ENCODE measurements at places on chromosomes 5 and 9.

GRCh38 chr9:38017149-38017884 lies 51.7 kb downstream of the SHB start:
- peak; percentile 75 for DNase-seq

DNA sequence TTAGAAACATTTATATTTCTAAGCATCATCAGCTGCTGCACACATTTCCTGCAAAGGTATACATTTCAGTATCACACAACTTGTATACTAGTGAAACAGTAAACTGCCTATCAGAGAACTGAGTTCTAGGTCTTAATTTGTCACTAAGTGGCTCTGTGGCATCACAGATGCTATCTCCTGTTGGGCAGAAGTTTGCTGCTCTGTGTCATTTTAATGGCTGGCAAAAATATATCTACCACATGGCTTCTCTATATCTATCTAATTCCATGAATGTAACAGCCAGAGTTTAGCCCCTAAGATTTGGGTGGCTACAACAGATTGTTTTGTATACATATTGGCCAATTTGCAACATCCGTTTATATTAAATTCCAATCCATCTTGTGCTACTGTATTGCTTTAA lies 1231.9 kb upstream of the C9orf72 start:
- no peak for DNase-seq

DNA sequence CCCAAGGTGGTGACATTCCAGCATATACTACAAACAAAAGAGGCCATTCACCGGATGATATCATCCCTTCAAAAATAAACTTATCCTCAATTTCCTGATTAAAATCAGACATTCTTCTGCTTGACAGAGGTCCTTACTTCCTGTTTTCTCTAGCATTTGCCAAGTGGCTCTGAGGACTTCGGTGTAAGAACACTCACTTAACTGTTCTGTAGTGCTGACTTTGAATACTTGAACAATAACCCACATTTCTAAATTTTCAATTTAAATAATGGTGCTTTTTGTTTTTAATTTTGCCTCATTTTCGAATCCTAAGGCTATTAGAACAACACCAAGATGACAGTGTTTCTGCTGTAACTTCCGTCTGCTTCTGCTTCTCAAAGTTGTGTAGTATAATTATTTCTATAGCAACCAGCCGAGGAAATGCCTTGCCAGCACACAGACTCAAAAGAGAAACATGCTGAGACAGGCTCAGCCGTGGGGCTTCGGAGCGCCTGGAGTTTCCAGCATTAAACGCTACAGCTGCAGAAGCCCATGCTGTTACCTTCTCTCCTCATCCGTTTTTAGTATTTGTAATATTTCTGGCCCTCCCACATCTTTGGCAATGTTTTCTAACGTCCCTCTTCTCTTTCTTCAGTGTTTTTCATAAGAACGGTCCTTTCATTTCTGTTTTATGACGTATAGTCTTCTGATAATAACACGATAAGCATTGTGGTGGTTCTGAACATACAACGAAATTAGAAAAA lies 19.5 kb upstream of the ANXA1 start:
- peak; percentile 92 for DNase-seq

- DNase-seq, result no peak
Observed at GRCh38 chr9:4289411-4290326, 10.2 kb downstream of the GLIS3 start.

DNA sequence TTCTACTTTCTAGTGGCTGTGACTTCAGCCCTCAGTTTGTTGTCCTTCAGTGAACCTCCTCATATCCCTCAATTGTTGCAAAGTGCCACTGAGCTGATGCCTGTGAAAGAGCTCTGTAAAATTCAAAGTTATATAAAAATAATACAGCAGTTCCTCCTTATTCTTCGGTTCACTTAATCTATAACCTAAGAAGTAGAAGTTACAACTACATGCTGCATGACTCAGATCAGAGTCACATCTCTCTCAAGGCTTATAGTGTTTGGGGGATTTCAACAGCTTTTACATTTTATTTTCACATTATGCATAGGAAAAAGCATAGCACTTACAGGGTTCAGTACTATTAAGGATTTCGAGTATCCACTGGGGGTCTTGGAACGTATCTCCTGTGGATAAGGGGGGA lies 25.1 kb upstream of the GCNT1 start:
- peak; percentile 64 for DNase-seq

DNA sequence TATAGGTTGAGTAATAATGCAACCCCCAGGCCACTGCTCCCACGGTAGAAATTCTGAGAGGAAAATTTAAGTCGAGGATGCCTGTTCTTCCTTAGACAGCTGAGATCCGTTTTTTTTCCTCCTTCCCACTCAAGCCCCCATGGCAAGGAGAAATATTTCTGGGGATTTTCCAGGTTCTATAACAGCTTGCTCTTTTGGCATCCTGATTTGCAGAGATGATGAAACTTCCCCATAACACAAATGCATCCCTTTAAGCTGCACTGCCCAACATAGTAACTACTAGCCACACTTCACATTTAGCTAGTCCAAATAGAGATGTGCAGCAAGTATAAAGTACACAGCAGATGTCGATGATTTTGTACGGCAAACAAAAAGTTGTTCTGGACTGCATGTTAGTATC lies 32.5 kb upstream of the GNA14 start:
- no peak for DNase-seq

DNA sequence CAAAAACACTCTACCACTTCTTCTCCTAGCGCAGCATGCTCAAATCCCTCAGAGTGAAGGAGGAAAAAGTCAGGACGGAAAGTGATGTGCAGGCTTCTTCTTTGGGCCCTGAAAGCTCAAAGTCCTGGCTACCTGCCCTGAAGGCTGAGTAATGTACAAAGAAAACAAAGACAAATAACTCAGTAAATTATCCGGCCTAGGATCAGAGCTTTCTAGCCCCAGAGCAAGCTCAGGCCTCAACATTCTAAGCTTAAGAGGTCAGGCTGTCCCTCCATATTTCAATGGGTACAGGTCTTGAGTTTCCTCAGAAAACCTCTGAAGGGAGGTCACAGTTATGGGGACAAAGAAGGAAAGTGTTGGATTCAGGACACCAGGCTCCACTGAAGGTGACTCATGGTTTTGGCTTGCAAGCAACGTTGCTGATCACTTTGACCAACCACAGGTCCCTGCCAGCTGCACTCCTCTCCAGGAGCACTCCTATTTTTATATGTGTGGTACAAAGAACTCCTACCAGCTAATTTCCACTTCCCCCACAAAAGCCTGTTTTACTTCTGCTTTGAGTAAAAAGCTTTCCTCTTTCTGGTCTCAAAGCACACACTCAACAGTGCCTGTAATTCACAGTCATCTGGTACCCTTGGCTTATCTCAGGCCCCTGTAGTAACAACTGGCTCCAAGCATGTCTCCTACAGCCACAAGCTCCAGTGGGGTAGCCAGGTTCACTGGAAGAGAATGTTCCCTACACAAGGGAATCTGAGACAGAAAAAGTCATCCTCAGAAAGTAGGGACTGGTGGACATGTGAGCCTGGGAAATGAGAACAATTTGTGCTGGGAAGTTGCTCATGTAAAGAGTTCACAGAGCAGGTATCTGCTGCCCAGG lies 115.7 kb downstream of the UGCG start:
- peak; percentile 94 for DNase-seq

DNA sequence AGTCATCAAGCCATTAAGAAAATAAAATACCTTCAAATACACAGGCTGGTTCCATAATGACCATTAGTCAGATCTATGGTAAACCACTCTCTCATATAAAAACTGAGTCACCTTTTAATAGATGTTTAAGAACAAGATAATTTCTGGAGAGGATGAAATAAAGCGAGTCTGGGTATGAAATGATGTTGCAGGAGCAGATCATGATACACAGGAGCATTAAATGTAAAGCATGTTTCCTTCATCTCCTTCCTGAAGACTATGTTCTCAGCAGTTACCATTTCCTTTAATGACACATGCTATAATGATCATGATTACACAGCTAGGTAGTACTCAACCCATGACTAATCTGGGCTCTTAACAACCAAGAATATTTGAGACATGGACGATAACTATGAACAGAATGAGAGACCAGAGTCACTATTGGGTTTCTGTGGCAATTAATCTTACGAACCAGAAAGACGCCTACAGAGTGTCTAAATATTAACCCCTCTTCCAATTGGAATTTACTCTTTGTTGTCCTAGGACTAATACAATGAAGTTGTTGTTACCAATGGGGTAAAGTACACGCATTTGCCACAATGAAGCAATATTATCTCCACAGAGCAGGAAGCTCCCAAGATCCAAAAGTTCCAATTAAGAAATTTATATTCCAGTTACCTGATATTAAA lies 105.6 kb downstream of the NR6A1 start:
- DNase-seq, result no peak

- DNase-seq, result no peak
Observed at GRCh38 chr9:19113964-19114679, 11.4 kb upstream of the HAUS6 start.

DNA sequence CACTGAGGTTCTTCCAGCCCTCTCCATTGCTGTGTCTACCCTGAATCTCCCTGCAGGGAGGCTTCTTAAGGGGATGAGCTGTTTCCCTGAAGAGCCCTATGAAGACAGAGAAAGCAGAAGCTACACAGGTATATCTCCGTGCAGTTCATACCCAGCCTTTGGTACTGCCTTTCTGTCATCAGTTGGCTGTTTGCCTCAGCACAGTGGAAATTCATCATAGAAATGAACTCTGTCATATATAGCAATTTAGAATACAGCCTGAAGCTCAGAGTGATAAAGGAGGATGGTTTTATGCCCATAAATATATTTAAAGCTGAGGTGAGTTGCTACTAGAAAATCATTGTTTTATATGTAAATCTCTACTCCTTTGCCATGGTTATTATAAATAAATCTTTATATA lies 42.6 kb upstream of the KCNN2 start:
- DNase-seq, result no peak

DNA sequence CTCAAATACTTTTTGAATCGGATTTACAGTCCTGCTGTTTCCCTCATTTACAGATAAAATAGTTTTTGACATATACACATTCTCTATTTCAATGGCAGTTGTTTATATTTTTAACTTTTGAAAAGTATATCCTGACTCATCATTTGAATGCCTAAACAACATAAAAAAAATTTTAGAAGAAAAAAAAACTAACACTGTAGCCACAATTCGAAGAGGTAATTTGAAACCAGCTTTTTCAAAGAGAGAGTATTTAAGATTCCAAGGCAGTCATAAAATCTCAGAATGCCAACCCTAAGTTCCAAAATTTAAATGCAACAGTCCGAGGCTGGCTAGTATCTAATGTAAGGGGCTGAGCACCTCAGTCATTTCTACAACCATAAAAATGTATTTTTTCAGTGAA lies 626.8 kb downstream of the DNAH5 start:
- no peak for DNase-seq

GRCh38 chr9:108316066-108316465 lies 539.7 kb downstream of the ACTL7B start:
- no peak for DNase-seq

DNA sequence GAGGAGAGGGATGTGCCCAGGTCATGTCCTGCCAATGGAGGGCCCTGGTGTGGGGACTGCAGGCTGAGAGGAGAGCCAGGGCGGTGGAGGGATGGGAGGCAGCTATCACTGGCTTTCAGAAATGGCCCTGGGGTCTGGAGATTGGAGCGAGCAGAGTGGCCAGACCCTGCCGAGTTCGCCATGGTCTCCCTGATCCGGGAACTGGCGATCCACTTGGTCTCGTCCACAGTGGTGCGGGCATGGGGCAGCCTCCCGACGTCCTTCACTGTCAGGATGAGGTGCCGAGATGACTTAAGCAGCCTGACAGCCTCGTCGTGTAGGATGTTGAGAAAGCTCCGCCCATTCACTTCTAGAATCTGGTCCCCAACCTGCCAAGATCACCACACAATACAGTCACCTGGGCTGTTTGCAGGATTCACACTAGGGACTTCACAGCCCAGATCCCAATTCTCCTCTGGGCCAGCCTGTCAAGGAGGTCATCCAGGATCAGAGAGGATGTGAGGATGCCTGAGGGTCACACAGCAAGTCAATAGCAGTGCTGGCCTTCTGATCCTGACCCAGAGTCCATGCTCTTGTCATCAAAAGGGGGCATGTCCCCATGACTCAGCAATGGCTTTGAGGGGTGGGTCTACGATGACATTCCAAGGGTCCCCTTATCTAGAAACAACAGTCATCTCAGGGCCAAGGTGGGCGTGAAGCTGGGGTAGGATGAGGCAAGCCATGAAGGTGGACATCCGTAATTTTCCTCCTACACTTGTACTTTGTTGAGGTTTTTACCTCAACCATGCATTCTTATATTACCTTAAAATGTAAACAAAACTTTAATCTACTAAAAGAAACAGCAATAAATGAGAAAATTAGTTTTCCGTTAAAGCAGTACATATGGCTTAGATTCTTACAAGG lies 38.5 kb upstream of the AKNA start:
- no peak for DNase-seq

DNA sequence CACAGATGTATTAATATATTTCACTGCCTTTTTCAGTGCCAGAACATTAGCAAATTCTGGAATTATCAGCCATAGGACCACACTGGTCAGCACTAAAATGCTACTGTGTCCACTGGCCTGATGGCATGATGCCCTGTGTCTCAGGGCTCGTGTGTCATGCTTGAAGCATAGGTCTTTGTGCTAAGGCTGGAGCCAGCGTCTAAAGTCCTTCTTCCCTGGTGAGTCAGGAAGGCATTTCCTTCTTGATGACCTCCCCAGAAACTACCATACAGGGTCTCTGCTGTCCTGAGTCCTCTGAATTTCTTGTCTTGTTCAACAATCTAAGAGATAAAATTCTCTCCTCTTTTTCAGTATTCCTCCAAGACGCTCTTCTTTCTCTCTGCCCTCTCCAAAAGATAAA lies 489.9 kb downstream of the PSAT1 start:
- peak; percentile 25 for DNase-seq

GRCh38 chr5:60883229-60883628 lies 39.2 kb upstream of the ELOVL7 start:
- peak; percentile 48 for DNase-seq

- peak; percentile 55 for DNase-seq
Observed at GRCh38 chr5:142012186-142012785, 541 bp downstream of the GNPDA1 start.

DNA sequence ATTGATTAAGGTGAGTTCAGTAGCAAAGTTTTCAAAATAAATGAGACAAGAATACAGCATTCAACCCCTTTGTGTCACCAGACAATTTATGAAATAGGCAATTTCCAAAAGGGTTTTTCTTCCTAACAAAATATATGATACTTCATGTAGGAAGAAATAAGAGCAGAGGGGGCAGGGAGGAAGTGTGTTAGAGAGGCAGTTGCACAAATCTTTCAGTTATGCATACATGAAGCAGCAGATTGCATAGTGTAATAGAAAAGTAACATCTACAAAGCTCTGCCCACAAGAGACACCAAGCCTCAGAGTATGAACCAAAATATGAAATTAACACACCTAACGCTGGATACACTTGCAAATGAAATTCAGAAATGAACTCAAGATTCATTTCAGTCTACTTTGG lies 157.0 kb downstream of the DENND1A start:
- DNase-seq, result no peak

GRCh38 chr5:134976841-134977240 lies 9.1 kb downstream of the CATSPER3 start:
- DNase-seq, result no peak

Data from choroid plexus epithelial cell (primary cell).